ENCODE measurements at places on chromosomes 2 and 18. TPM values are rescaled to one million over a fixed set of nuclear protein-coding genes. Genes with fewer than 3 reads are reported as not detected.

Gene KCNK3
- total RNA-seq = 14.5 TPM

DNA sequence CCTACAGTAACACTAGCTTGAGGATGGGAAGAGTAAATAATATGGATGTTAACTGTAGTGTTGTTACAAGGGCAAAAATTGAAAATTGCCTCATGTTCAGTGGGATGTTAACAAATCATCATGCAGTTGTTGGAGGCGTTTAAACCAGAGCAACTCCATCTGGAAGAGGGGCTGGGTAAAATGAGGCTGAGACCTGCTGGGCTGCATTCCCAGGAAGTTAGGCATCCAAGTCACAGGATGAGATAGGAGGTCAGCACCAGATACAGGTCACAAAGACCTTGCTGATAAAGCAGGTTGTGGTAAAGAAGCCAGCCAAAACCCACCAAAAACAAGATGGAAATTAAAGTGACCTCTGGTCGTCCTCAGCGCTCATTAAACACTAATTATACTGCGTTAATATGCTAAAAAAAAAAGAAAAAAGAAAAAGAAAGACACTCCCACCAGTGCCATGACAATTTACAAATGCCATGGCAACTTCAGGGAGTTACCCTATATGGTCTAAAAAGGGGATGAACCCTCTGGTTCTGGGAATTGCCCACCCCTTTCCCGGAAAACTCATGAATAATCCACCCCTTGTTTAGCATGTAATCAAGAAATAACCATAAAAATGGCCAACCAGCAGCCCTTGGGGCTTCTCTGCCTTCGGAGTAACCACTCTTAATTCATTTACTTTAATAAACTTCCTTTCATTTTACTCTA lies 101.4 kb downstream of the MYO5B start:
- peak; percentile 66 for ATAC-seq

Gene GCG
- total RNA-seq = not detected

DNA sequence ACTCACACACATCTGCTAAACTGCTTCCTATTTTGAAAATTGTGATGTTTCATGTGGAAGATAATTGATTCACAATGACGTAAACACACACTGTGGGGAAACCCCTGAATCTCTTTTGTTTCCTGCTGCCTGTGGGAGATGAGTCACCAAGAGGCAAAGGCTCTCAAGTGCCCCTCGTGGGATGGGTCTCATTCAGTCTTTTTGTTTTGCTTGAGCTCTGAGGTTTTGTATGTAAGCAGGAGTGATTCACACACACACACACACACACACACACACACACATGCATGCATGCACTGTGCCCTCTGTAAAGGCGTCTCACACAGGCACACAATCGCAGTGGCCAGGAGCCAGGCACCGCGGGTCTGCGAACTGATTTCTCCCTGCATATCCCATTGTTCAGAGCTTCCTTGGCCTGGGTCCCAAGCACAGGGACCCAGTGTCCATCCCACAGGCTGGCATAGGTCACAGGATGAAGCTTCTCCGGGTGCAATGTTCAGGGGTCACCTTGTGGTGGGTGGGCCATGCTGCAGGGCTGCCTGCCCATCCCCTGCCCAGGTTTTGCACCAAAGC lies 12.1 kb upstream of the ARHGEF4 start:
- peak; percentile 82 for ATAC-seq

DNA sequence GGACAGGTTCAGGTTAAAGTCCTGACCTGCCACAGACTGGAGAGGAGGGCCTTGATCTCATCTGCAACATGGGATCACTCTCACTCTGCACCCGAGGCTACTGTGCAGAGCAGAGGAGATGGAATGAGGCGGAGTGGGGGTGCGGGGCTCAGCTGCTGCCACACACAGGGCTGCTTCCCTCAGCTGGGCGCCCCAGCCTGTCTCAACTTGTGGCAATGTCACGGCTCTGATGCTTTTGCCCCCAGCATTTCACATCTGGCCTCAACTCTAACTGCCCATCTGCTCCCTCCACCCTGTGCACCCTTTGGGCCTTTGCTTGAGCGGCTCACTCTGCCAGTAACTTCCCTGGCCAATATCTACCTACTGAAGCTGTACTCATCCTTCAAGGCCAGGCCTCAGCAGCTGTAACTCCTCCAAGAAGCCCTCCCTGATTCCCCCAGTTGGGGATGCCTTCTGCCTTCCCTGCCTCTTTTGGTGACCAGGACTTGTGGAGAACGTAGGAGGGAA lies 70.3 kb downstream of the POLR1A start:
- ATAC-seq = no peak

- ATAC-seq = no peak
Observed at GRCh38 chr2:144643537-144644336, 123.8 kb upstream of the ZEB2 start.

DNA sequence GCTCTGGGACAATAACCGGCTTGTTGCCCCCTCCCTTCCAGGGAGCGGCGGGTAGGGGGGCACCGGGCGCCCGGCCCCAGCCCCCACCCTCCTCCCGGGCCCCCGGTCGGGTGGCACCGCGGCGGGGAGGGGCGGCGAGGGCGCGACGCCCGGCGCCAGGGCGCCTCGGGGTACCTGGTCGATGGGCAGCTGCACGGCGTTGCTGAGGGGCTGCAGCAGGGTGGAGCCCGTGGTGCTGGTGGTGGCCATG lies 193 bp downstream of the MBOAT2 start:
- no peak for ATAC-seq

- ATAC-seq = peak; percentile 28
Observed at GRCh38 chr18:62690236-62690815, 25.0 kb upstream of the PHLPP1 start.

GRCh38 chr18:39491408-39491807 lies 1925.8 kb upstream of the CELF4 start:
- ATAC-seq = no peak

GRCh38 chr2:6353669-6354068 lies 512.0 kb downstream of the CMPK2 start:
- ATAC-seq = no peak

GRCh38 chr2:168166902-168167510 lies 80.4 kb downstream of the STK39 start:
- no peak for ATAC-seq

- no peak for ATAC-seq
Observed at GRCh38 chr18:44742718-44743311, 62.1 kb downstream of the SETBP1 start.

DNA sequence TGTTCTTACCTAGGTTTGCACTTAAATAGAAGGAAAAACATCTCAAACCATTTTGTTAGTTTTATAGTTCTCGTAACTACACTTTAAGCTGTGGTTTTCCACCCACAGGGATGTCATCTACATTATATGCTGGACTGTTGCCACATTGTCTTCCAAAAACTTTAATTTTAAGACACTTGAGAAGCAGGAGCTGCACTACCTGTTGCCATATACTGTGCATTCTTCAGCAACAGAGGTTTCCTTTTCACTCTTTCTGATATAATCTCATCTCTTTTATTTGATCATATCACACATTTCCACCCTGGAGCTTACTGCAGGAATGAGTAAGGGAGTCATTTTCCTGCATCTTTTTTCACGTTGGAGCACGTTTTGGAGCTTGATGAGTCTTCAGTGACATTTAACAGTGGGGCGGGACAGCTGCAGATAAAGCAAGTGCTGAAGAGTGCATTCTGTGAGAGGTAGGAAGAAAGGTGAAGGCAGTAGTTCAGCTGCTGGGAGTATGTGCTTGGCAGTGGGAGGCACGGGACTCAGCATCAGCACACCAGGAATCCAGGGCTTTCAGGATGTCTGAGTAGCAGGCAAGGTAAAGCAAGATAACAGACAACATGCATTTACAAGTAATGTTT lies 3.8 kb downstream of the LIMS1 start:
- ATAC-seq = no peak

- ATAC-seq = no peak
Observed at GRCh38 chr18:13240060-13240725, 21.6 kb downstream of the LDLRAD4 start.

DNA sequence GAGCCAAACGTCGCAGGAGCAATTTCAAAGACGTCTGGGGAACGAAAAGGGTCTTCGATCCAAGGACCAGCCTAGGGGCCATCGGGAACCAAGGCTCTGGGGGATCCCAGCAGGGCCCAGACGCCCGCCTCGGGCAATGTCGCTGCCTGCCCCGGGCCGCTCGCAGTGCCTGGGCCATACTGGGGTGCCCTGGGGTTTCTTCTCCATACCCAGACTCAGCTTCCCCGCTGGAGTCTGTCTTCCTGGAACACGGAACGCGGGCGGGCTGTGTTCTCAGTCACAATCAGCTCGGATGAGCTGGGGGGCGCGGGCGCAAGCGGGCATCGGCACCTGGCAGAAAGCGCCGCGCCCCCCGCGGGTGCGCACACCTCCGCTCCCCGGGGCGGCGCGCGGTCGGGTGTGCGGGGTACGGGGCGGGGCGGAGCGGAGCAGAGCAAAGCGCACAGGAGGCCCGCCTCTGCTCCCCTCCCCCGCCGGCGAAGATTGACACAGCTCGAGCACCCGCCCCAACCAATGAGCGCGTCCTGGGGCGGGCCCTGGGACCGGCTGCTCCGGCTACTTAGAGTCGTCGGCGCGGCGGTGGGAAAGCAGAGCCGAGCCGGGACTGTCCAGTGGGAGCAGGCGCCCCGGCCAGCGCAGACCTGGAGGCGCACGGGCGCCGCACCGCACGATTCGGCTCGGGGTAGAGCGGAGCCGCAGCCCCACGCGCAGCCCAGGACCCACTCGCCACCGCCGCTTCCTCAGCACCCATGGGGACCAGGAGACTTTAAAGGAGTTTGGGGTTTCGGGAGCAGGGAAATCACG lies at the start of gene LRATD1:
Gene LRATD1 (plus strand): TSS at position 585 of the 804 bp plus-strand sequence. CDS start 1,263 bp downstream, outside the sequence.
- ATAC-seq = peak; percentile 84

Gene RND3
- 170 TPM for total RNA-seq

GRCh38 chr2:134670955-134671354 lies 47.8 kb downstream of the TMEM163 start:
- no peak for ATAC-seq

Gene BMP10
- not detected for total RNA-seq

Gene HTRA2
- 39.1 TPM for total RNA-seq

DNA sequence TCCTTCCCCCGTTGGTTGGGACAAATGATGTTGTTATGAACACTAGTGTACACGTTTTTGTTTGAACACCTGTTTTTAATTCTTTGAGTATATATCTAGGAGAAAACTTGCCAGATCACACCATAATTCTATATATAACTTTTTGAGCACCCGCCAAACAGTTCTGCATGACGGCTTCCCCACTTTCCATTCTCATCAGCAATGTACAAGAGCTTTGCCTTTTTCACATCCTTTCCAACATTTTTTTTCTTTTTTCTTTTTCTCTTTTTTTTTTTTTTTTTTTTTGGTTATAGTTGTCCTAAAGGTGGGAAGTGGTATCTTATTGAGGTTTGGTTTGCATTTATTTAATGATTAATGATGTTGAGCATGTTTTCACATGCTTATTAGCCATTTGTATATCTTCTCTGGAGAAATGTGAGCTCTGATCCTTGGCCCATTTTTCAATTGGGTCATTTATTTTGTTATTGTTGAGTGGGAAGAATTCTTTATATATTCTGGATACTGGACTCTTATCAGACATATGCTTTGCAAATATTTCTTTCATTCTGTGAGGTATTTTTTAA lies 86.9 kb upstream of the ZC3H15 start:
- ATAC-seq = no peak

Gene RGPD3
- 0.29 TPM for total RNA-seq

DNA sequence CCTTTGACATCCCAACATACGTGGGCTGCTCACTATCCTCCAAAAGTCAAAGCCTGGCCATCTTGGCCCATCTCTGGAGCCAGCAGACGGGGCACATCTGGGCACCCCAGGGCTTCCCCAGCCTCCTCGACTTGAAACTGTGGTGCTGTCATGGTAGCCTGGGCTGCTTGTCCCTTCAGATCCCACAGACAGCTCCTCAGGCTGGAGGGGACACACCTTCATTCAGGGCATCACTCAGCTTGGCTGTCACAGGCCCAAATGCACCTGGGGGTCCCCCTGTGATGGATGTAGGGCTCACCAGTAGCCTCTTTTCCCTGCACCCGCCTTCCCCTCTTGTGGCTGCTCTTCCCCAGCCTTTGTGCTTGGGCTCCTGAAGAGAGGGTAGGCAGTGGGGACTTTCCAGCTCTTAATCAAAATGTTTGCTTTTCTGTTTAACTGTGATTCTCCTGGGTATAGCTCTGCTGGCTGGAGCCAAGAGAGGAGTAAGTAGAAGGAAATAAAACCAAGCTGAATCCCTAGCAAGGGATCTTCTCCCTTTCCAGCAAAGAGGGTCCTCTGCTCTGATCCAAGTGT lies 92.3 kb downstream of the GYPC start:
- ATAC-seq = no peak

DNA sequence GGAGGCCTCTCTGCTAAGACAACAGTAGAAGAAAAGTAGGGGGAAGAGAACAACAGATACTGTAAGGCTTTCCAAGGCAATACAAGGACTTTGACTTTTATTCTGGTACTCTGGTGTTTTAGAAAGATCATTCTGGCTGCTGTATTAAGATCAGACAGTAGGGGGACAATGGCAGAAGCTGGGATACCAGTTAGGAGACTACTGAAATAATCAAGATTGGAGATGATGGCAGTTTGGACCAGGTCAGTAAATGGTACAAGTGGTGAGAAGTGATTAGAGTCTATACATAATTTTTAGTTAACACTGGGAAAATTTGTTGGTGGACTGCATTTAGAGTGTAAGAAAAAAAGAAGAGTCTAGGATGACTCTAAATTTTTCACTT lies 139.7 kb downstream of the ROCK1 start:
- peak; percentile 48 for ATAC-seq
